Hematopoietic multipotent progenitor cell (in vitro differentiated cells): ENCODE measurements at places on chromosomes 11 and 22. TPM values are rescaled to one million over a fixed set of nuclear protein-coding genes. Genes with fewer than 3 reads are reported as not detected.

Gene P2RY6
- 0.27 TPM for total RNA-seq

DNA sequence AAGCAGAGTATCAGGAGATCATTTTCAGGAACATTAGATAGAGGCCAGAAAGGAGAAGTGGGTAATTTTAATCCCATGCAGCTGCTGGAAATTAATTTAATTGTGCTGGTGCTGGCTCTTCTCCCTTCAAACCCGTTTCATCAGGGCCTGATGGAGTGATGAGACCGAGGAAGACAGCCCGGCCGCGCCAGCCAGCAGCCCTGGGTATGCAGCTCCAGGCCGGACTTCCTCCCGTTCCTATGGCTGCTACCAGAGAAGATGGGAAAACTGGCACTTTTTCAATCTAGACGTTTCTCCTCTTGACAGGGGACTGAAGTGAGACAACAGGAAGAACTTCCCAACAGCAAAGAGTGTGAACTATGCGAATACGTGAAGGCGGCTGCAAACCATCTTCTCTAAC, 24.6 kb upstream of the ZBTB16 start:
- no peak for DNase-seq

- no peak for DNase-seq
Observed at GRCh38 chr11:108543316-108543964, 45.3 kb upstream of the POGLUT3 start.

DNA sequence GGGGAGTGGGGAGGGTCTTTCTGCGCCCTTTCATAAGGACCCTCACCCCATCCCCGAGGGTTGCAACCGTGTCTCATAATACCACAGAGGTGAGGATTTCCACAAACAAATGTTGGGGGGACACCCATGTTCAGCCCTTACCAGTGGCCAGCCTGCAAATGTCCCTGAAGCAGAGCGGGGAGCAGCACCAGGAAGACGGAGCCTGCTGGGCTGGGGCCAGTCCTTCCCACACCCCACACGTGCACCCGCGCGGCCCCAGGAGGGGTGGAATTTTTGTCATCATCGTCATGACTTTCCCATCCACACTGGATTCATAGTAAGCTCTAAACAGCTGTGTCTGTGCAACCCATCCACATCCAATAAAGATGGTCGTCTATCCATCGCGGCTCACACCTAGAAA, 409.8 kb downstream of the BRD1 start:
- no peak for DNase-seq

- DNase-seq: no peak
Observed at GRCh38 chr11:61114913-61115312, 12.6 kb downstream of the CD5 start.

DNA sequence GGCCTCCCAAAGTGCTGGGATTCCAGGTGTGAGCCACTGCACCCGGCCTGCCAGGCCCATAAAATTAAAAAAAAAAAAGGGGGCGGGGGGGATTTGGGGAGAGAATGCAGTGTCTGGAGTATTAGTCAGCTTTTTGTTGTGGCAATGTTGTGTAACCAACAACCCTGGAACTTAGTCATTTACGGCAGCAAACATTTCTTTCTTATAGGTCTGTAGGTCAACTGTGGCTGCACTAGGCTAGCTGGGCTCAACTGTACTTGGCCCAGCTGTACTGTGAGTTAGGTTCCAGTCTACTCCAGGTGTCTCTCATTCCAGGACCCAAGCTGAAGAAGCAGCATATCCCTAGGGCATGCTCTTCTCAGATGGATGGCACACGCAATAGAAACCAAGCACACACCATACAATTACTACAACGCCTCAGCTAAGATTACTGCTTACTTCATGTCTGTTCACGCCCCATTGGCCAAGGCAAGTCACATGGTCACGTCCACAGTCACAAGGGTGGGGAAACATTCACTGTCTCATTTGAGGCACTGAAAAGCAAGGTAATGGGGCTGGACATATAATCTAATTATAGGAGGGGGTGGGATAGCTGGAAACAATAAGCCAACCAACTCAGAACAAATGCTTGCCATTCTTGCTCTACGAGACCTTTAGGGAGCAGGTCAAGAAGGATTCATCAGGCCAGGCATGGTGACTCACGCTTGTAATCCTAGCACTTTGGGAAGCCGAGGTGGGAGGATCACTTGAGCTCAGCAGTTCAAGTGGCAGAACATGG, 10.4 kb upstream of the SPINDOC start:
- DNase-seq: no peak

GRCh38 chr11:76120513-76121101, 85.7 kb downstream of the WNT11 start:
- no peak for DNase-seq

- no peak for DNase-seq
Observed at GRCh38 chr11:63869683-63870082, 30.8 kb downstream of the MARK2 start.
